ENCODE measurements at places on chromosomes 7 and 10.

DNA sequence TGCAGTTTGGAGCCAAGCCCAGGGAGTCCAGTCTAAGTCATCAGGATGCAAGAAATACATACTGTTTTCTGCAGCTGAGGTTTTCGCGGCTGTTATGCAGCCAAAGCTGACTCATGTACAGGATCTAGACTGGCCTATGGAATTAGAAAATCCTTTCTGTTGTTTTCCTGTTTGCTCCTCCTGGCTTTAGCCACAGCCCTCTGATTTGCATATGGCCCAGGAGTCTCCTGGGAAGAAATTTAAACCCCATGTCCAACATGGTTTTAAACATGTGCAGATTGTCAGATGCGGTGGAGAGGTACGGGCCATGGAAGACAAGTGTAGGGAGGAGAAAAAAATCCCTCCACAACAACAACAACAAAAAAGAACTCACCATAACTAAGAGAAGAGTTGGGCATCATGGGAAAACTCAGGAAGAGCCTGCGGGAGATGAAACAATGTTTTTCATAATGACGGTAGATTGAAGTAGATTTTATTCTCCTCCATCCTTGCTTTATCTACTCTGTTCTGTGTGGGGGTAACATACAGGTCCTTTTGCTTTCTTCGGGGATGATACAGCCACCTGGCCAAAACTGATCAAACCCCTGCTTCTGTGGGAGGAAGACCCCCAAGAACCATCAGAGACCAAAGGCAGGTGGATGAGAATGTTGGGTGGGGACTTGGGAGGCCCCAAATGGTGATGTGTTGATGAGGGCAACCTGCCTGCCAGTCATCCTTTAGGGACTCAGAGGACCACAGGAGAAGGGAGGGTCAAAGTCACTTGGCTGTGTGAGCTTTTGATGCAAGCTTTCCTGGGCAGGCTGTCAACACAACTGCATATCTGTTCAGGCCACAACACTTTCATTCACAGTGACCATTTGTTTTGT, 29.8 kb upstream of the GNA12 start:
- no peak for DNase-seq

GRCh38 chr7:102897856-102898531, 14.8 kb upstream of the LRRC17 start:
- no peak for DNase-seq

GRCh38 chr7:156109988-156110387, 297.7 kb upstream of the SHH start:
- DNase-seq, result no peak

DNA sequence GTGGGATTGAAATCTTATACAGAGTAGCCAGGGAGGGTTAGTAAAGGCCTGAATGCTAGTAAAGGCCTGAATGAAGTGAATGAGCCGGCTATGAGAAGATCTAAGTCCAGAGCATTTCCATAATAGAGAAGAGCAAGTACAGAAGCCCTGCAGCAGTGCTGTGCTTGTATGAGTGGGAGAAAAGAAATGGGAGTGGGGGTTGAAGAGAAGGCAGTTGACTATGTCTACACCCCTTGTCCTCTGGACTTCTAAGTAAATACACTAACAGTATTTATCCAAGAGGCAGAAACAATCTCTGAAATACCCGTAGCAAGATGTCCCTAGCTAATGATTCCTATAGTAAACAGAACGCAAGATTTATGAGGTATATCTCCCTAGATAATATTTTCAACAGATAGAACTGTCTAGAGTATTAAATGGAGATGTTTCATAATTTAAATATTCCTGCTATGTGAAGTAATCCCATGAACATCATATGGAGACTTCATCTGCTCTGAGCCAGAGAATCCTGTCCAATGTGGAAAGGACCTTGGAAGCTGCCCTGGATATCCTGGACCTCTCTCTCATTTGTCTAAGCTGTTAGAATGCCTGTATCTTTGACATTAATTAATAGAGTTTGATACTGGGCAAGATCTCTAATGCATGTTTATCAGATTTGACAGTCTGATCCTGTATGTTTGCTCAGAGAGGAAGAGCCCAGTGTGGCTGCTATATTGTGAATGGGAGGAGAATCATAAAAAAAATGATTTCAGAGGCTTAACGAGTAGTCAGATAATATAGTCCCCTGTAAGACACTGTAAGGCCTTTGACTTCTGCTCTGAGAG, 171.6 kb downstream of the LRRN3 start:
- DNase-seq, result no peak

- no peak for DNase-seq
Observed at GRCh38 chr10:89805599-89806013, 104.2 kb downstream of the KIF20B start.

GRCh38 chr7:7996568-7996967, 28.0 kb downstream of the GLCCI1 start:
- DNase-seq, result no peak

DNA sequence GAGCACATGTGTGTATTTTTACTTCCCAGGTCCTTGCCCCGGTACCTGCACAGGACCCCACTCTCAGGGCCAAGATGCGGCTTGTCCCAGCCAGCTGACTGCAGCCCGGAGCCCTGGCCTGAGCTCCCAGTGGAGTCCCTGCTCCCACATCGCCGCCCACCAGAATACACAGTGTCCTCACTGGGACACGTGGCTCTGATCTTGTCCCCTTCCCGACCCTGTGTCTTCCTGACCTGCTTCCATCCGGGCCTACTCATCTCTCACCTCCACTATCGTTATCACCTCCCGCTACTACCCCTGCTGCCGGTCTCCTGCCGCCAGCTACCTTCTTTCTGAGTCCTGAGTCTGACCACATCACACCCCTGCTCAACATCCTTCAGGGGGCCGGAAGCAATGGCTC, 146.3 kb upstream of the CHST15 start:
- DNase-seq, result no peak

DNA sequence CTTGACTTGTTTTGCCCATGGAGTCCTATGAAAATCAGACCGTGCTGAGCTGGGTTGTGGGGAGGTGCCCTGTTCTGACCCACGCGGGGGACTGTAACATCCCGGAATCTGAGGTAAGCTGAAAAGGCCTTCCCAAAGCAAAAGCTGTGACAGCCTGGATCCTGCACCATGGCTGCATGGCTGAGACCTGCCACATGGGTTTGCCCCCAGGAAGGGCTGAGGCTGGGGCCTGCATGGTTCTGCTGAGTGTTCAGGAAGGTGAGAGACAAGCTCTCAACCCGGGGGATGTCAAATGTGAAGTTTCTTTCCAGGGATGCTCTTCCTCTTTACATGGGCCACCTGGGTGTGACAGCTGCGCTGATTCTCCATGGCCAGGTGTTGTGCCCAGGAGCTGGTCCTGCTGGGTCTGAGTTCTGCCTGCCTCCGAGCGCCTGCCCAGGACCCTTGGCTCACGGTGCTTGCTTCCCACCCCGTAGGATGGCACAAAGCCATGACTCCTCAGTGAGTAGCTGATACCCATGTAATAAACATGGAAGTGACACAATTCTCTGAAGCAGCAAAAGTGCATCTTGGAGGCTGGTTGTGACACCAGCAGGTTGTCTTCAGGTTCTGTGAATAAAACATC, 58.3 kb downstream of the VIPR2 start:
- no peak for DNase-seq

DNA sequence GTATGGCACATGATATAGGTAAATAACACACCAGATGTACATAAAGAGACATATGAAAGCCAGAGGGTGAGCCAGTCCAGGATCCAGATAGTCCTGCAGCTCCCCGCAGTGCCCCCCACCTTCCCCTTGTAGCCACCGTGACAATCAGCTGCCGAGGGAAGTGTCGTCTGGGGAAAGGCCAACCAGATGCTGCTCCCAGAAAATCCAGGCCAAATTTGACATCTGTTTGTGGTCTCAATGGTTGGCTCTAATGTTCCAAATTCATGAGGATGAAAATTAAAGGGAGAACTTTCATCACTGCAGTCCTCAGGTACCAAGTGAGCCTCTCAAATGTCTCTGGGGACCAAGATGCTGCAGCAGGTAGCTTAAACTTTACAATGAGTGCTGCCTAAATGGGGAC, 210.3 kb downstream of the PTEN start:
- DNase-seq, result no peak

- no peak for DNase-seq
Observed at GRCh38 chr7:155353256-155353897, 55.7 kb downstream of the INSIG1 start.

- no peak for DNase-seq
Observed at GRCh38 chr10:79111427-79111826, 42.7 kb downstream of the ZMIZ1 start.

DNA sequence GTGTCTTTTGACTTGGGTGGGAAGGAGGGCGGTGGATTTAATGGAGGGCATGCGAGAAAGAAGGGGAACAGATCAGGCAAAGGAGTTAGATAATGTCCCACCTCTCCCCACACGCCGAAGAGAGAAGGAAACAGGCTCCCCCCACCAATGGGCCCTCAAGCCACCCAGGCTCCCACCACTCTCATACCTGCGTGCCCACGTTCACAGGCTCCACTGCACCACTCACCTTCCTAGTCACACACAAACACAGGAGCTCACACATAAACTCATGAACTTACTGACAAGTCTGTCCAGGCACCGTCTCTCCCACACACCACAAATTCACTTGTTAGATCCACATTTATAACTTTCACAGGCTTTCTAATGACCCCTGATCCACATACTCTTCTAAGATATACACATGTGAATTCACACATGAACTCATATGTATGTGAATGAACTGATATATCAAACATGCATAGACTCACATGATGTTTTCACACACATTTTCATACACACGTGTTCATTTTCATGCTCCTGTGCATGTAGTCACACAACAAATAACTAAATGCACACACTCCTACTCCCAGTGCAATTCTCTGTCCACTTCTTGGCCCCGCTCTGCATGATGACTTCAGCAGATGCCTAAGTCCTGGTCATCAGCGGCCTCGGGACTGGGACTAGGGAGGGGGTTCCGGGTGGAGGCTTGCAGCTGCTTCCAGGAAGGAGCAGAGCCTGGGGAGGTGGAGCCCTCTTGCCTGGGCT, 1.5 kb downstream of the LZTS2 start:
- no peak for DNase-seq

GRCh38 chr10:65024886-65025285, 1503.7 kb downstream of the REEP3 start:
- DNase-seq, result no peak

DNA sequence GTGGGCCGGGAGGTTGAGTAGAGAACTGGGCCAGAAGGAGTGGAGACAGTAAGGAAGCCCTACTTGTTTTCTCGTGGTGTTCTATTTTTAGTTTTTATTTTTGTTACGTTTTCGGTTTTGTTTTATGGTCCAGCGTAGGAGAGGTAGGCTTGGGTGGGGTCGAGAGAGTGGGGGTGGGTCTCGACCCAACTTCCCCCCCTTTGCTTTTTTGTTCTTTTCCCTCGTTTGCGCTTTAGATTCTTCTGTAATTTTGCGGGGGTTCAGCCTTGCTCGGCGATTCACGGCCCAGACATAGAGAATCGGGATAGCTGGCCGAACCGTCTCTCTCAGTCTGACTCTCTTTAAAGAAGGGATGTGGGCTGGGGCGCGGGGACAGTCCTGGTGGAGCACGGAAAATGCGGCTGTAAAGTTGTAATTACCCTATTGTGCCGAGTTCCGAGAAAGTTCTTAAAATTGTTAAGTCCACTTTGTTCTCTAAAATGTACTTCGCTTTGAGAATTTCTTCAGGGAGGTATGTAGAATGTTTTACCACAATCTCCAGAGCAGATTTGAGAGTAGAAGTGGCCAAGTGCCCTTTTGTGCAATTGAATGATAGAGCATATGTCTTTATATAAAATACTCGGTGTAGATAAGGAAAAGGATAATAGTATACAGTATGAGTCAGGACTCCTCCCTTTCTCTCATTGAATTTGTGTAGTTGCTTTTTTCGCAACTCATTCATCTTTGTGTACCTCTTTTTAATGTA, 816 bp downstream of the DMTF1 start:
- DNase-seq, result no peak

GRCh38 chr7:2604608-2605174, 27.1 kb upstream of the TTYH3 start:
- no peak for DNase-seq

- no peak for DNase-seq
Observed at GRCh38 chr10:113064039-113064438, 114.0 kb downstream of the TCF7L2 start.

- no peak for DNase-seq
Observed at GRCh38 chr7:25859412-25860274, 292.4 kb upstream of the NFE2L3 start.

DNA sequence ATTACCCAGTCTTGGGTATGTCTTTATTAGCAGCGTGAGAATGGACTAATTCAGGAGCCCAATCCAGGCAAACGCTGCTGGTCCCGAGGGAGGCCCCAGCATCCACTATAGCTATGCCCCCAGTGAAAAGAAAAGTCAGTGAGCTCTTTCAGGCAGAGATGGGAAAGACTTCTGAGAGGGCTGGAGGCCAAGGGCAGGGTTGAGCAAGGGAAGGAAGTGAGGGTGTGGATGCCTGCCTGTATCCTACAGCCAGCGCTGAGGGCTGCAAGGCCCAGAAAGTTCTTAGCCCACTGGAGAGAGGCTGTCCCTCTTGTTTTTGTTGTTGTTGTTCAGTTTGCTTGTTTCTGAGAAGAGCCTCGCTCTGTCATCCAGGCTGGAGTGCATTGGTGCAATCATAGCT, 261.6 kb downstream of the ZEB1 start:
- no peak for DNase-seq

DNA sequence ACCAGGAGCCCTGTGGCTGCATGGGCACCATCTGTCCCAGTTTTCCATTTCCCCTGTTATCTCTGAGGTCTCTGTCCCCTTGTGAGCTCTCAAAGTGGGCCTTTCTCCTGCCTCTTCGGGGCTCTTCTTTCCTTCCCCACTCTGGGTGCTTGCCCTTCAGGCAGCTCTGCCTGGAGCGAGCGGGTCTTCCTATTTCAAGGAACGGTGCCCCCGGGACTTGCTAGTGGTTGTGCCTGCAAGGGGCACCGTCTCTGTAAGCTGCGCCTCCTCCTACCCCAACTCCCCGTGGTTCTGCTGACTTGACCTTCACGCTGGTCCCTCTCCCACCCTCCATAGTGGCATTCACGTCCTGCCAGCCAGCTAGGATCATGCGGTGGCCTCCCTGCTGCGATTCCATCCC, 110.1 kb downstream of the DOCK1 start:
- no peak for DNase-seq

- DNase-seq, result no peak
Observed at GRCh38 chr10:118827053-118827452, 72.3 kb upstream of the CACUL1 start.

- DNase-seq, result peak; percentile 60
Observed at GRCh38 chr7:104848138-104848990, 165.6 kb upstream of the KMT2E start.

- DNase-seq, result no peak
Observed at GRCh38 chr7:119482671-119483070, 790.3 kb upstream of the KCND2 start.

DNA sequence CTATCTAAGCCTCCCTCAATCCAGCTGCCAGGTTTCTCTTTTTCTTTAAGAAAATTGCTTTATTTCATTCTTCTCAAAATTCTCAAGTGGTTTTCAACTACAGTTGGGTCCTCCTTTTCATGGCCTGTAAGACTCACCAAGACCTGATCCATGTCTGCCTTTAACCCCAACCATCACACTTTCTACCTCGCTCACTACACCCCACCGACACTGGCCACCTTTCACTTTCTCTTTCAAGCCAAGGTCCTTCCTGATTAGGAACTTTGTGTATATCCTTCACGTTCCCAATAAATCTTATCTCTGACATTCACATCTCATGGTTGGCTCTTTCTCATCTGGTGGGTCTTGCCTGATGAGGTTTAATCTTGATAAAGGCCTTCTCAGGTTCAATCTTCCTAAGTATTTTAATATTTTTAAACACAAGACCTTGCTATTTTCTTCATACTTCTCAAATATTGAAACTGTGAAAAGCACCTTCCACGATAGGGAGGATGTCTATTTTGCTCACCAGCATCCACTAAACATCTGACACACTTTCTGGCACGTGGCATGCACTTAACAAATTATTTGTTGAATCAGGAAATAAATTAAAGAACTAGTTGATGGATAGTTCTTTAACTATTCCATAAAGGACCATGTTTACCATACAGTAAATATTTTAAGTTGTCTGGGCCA, 624.8 kb downstream of the GRID1 start:
- DNase-seq, result no peak

All from NCI-H1930 (cell line).